ENCODE measurements at places on chromosomes 6 and 20.

GRCh38 chr6:23002044-23002619 lies 432.8 kb downstream of the HDGFL1 start:
- no peak for DNase-seq
- H3K27ac ChIP-seq = no peak overlapping the region
- no peaks in the 10 kb centered on the region for H3K27me3 ChIP-seq
- no peaks in the 10 kb centered on the region for H3K4me1 ChIP-seq

GRCh38 chr20:36344517-36345132 lies 38.5 kb downstream of the DLGAP4 start:
- no peak overlapping the region for H3K4me3 ChIP-seq
- H3K36me3 ChIP-seq = no peaks in the 10 kb centered on the region
- H3K4me1 ChIP-seq = peaks cover 2% of the 10 kb centered on the region

DNA sequence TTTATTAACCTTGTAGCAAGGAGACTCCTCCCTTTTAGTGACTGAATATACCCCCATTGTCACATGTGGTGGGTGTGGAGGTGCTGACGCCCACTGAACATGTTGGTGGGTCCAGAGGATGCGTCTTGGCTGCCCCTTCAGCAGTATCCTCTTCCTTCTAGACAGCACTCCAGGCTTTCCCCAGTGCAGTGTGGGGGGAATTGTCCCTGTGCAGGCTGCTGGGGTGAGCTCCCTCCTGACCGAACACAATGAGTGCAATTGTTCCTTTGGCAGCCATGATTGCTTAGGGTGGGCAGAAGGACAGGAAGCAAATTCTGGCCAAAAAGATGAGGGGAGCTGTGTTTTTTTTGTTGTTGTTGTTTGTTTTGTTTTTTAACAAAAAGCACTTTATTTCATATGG lies 209.3 kb upstream of the PDE10A start:
- no peaks in the 10 kb centered on the region for H3K4me1 ChIP-seq
- peaks cover 26% of the 10 kb centered on the region for H3K27me3 ChIP-seq
- no peaks in the 10 kb centered on the region for H3K36me3 ChIP-seq
- no peak overlapping the region for H3K4me3 ChIP-seq
- H3K27ac ChIP-seq = no peak overlapping the region

DNA sequence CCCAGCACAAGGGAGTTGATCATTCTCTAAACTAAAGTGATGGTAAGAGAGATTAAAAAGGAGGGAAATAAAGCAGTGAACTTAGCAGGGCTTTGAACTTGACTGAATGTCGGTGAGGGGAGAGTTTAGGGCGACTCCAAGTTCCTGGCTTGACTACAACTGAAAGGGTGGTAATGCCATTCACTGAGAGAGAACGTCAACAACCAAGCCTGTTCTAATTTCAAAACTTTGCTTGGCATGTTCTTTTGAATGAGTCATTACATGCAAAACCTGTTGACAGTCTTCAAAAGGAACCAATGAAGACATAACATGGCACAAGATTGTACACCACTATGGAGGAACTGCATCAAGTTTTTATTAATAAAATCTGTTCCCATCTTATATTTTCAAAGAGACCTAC lies 10.3 kb upstream of the MYB start:
- DNase-seq = no peak
- no peaks in the 10 kb centered on the region for H3K36me3 ChIP-seq
- H3K4me3 ChIP-seq = no peak overlapping the region
- no peak overlapping the region for H3K27ac ChIP-seq

DNA sequence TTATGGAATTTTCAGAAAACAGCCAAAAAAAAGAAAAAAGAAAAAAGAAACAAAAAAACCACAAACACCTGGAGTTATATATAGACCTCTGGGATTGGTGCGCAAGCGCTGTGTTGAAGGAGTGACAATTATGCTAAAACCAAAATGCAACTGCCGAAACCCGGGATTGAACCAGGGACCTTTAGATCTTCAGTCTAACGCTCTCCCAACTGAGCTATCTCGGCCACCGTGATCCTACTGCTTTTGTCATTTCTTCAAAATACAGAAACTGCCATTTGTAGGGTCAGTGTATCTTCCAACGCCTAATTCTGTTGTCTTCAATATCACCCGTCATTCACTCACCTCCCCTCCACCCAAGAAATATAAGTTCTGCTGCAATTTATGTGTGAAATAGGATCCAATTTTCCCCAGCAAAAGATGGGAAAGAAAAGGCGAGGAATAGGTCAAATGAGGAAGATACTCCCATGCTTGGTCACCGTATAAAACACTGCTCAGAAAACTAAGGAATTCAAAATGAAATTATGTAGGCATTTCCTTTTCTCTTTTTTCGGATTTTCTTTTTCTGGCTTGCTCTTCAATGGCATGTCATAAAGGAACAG lies 116.0 kb downstream of the TRIM27 start:
- H3K27me3 ChIP-seq = peaks cover 68% of the 10 kb centered on the region
- no peak for DNase-seq

DNA sequence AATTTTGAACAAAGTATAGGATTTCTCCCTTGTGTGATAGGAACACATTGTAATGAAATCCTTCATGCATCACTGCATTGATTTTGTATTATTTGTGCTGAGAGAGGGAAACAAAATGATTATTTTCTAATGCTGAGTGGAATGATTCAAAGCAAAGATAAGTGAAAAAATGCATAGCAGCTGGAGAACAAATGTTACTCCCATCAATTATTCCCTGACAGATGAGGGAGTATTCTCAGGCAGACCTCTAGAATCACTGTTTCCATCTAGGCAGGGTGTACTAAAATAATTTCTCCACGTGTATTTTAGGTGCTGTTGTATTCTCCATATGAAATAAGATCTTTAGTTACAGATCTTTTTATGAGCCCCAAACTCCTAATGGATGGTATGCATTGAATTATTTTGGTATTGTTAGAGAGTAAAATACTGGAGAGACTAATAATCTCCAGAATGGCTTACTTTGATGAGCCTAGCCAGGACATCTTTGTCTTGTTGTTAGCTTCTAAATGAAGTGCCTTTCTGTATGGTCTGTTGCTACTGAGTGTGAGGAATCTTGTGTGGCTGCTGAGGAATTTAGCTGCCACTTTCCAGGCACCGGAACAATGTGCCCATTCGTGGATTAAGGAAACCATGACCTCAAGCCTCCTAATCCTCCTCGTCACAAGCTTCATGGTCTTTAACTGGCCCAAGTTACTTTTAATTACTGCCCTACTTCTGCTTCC lies 39.6 kb downstream of the RNF217 start:
- H3K27me3 ChIP-seq = no peaks in the 10 kb centered on the region
- H3K36me3 ChIP-seq = no peaks in the 10 kb centered on the region
- H3K4me3 ChIP-seq = no peak overlapping the region

DNA sequence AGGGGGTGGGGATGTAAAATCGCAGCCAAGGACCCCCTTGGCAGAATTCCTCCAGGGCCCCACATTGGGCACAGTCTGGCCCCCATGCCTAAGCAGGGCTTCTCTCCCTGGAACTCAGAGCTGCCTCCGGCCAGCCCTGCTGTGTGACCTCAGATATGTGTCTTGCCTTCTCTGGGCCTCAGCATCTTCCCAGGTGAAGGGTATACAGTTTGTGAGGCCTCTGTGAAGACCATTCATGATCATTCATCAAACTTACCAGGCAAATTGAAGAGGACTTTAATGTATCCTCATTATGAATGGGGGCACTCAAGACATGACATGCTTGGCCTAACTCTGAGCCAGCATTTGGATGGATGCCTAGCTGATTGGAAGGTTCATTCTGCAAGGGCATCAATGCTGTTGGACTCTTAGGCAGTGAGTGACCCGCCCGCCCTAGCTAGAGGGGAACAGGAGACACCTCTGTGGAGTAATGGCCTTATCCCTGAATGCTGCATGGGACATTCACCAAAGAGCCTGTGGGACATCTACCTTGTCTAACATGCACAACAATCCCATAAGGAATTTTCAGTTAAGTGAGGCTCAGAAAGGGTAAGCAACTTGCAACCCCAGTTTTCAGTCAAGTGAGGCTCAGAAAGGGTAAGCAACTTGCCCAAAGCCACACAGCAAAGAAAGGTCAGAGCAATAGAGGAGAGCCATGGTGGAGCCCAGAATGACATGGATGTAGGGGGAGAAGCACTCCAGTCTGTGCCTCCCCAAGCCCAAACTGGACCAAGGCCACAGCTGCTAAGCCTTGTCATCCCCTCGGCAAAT lies 535 bp downstream of the CCN5 start:
- no peak overlapping the region for H3K4me3 ChIP-seq
- H3K27ac ChIP-seq = no peak overlapping the region
- H3K27me3 ChIP-seq = peaks cover 2% of the 10 kb centered on the region
- no peak for DNase-seq

DNA sequence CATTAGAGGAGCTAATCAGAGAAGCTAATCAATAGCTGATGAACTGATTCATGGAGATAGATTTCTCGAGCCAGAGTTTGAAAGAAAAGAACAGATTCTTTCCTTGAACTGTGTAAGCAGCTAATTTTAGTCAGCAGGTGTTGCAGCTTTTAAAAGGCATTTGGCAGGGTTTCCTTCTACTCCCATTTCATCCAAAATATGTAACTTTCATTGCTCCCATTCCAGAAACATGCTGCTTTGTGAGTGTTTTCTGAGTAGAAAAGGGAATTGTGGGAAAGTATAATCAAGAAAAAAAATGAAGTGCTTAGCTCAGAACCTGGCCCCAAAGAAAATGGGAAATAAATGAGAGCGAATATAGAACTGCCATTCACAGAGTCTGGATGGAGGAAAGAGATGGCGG lies 20.8 kb downstream of the SLC35F1 start:
- H3K36me3 ChIP-seq = peaks cover 23% of the 10 kb centered on the region
- no peak overlapping the region for H3K4me3 ChIP-seq
- no peaks in the 10 kb centered on the region for H3K4me1 ChIP-seq
- no peak for DNase-seq
- peaks cover 32% of the 10 kb centered on the region for H3K27me3 ChIP-seq

- no peak for DNase-seq
- peaks cover 90% of the 10 kb centered on the region for H3K4me1 ChIP-seq
- no peaks in the 10 kb centered on the region for H3K27me3 ChIP-seq
- no peak overlapping the region for H3K27ac ChIP-seq
- no peak overlapping the region for H3K4me3 ChIP-seq
Observed at GRCh38 chr6:158793432-158793831, 25.7 kb downstream of the EZR start.

All from naive thymus-derived CD8-positive, alpha-beta T cell (primary cell).